ENCODE measurements at places on chromosomes 6 and 20.

- no peak for DNase-seq
Measured at GRCh38 chr20:2907519-2907918, 34.2 kb downstream of the PTPRA start.

GRCh38 chr6:150759483-150759882 is 106.0 kb upstream of the MTHFD1L start:
- DNase-seq = no peak

DNA sequence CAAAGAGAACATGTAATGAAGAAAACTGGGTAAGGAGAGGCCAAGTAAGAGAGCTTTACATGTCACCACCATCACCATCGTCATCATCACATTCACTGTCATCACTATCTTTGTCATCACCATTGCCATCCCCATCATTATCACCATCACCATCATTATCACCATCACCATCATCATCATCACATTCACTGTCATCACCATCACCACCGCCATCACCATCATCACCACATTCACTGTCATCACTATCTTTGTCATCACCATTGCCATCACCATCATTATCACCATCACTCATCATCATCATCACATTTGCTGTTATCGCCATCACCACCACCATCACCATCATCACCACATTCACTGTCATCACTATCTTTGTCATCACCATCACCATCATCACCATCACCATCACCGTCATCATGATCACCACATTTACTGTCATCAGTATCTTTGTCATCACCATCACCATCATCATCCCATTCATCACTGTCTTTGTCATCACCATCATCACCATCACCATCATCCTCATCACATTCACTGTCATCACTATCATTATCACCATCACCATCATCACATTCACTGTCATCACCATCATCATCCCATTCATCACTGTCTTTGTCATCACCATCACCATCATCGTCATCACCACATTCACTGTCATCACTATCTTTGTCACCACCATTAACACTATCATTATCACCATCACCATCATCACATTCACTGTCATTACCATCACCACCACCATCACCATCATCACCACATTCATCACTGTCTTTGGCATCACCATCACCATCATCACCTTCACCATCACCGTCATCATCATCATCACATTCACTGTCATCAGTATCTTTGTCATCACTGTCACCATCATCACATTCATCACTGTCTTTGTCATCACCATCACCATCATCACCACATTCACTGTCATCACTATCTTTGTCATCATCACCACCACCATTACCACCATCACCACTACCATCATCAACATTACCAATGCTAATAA is 172.3 kb downstream of the ERMARD start:
- no peak for DNase-seq

DNA sequence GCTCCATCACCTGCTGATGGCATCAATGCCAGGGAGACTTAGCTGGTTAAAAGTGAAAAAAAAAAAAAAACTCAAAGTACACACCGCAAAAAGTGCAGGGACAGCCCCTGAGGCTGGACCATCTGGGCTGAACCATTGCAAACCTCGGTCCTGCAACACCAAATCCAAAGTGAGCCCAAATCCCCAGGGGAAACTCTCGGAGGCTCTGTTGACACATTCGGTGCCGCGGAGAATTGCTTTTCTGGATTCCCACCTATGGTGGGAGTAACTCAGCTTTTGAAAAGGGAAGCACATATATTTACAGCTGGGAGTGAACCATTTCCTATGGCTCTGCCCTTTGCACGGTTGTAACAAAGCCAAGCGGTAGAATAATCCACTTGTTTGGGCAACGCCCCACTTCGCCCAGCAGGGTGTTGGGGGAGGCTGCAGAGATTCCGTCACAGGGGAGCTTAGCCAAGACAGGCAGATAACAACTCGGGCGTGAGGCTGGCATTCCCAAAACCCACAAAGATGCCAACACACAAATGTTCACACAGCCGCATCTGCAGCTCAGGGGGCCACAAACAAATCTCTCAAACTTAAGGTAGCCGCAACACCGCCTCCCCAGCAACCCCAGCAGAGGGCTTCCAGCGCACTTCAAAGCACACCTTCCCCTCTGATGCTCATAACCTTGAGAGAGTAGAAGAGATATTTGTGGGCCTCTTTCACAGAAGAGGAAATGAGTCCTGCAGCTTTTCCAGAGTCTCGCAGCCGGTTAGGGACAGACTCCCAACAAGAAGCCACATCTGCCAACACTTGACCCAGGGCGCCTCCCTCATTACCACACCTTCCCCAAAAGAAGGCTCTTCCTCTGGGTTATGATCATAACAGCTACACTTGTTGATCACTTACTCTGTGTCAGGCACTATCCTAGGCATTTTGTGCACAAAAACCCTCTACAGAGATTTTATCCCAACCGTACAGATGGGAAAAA is 11.4 kb downstream of the ZC3H12D start:
- no peak for DNase-seq

Measured in activated CD4-positive, alpha-beta T cell treated with anti-CD3 and anti-CD28 coated beads, Interleukin-2, amount 50 U/mL, for 24 hours (primary cell).